ENCODE measurements at places on chromosomes 1 and 21.

- no peak for DNase-seq
Observed at GRCh38 chr1:201885531-201886075, 3.1 kb upstream of the SHISA4 start.

DNA sequence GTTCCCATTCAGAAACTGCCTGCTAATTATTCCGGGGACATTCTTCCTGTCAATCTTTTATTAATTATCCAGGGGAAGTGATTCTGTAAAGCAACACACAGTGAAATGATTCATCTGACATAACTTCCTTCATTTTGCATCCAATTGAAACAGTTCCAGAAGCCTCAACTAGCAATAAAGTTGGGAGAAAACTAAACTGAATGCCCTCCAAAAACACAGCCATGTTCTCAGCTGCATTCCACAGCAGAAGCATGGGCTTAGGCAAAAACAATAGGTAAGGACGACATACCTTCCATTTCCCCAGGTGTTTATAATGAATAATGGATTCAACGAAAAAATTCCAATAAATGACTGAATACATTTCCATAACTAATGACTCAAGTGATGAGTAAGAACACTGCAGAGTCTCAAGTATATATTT, 36.9 kb upstream of the TARBP1 start:
- no peak for DNase-seq

- DNase-seq = no peak
Observed at GRCh38 chr21:37165586-37165985, 92.5 kb downstream of the TTC3 start.

GRCh38 chr1:26357121-26357602, 3.2 kb upstream of the CRYBG2 start:
- DNase-seq = no peak

DNA sequence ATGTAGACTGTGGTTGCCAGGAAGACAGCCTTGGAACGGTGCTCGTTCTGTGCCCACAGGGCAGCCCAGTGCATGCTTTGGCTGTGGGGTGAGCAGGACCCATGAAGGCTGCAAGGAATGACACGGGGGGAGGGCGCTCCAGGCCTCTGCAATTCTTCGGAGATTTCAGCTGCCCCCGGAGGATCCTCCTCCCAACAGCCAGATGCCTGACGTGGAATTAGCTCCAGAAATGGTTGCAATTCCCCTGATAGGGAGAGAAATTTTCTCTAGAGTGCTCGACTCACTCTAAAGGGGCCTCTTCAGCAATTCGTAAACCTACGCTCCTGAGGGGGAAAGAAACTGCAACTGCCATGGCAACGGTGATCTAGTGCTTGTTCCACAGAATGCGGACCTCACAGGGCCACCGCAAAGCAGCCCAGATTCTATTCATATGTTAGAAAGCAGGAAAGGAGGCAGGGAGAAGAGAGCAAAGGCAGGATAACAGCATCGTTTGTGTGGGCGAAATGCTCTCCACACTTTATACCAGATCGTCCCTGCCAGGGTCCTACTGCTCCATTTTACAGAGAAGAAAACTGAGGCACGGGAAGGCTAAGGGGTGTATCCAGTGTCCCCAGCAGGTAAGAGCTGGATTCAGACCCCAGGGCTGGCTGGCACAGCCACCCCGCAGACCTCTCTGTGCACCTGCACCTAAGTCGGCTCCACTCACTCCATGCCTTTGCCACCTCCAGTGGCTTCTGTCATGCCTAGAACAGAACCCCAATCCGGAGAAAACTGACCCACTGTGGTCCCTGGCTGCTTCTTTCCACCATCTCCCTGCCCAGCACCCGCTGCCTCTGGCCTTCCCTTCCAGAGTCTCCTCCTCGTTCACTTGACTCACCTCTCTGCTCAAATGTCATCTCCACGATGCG, 11.9 kb upstream of the PDE9A start:
- DNase-seq = no peak

GRCh38 chr1:110525249-110525595, 6.2 kb upstream of the KCNA10 start:
- no peak for DNase-seq

- no peak for DNase-seq
Observed at GRCh38 chr1:56436912-56437417, 142.4 kb downstream of the PLPP3 start.

- no peak for DNase-seq
Observed at GRCh38 chr1:157558119-157558518, 5.8 kb upstream of the FCRL5 start.

- DNase-seq = no peak
Observed at GRCh38 chr1:212624976-212625501, 16.5 kb downstream of the ATF3 start.

GRCh38 chr21:38918607-38919346, 113.0 kb downstream of the ETS2 start:
- no peak for DNase-seq

DNA sequence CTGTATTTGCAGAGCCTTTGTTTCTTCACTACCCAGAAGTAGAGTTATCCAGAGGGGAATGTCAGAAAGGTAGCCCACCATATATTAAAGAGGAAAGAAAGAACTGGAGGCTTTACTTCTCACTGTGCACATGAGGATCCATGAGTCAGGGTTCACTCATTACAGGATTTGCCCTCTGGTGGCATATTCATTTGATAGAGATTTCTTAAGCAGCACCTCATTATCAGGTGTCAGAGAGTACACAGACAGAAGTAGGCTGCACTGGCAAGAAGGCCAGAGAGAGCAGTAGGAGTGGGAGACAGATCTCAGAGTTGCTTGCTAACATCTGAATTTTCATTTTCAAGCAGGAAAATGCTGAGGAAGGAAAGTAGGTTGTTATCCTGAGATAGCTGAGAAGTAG, 123.8 kb downstream of the PIK3R3 start:
- DNase-seq = no peak

GRCh38 chr1:232571523-232571922, 58.4 kb downstream of the SIPA1L2 start:
- DNase-seq = peak; percentile 90

DNA sequence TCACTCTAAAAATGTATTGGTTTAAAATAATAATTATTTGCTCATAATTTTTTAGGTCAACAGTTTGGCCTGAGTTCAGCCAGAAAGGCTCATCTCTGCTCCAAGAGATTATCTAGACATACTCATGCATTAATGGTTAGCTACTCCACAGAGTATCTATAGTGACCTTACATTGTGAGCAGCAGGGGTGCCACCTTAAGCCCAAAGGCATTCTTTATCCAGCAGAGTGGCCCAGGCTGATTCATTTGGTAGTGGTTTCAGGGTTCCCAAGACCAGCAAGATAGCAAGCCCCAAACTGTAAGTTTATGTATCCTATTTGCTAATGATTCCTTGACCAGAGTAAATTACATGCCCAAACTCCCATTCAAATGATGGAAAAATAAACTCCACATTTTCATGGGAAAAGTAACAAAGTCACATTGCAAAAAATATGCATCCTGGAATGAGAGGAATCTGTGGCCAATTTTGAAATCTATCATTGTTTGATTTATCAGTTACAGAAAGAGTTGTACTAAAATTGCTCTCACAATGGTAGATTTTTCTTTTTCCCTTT, 182.6 kb upstream of the KCNK2 start:
- no peak for DNase-seq

- DNase-seq = no peak
Observed at GRCh38 chr1:168121401-168122011, 15.2 kb downstream of the GPR161 start.

- no peak for DNase-seq
Observed at GRCh38 chr1:4319496-4319895, 334.9 kb upstream of the AJAP1 start.

GRCh38 chr1:234743791-234744611, 134.0 kb upstream of the IRF2BP2 start:
- no peak for DNase-seq

DNA sequence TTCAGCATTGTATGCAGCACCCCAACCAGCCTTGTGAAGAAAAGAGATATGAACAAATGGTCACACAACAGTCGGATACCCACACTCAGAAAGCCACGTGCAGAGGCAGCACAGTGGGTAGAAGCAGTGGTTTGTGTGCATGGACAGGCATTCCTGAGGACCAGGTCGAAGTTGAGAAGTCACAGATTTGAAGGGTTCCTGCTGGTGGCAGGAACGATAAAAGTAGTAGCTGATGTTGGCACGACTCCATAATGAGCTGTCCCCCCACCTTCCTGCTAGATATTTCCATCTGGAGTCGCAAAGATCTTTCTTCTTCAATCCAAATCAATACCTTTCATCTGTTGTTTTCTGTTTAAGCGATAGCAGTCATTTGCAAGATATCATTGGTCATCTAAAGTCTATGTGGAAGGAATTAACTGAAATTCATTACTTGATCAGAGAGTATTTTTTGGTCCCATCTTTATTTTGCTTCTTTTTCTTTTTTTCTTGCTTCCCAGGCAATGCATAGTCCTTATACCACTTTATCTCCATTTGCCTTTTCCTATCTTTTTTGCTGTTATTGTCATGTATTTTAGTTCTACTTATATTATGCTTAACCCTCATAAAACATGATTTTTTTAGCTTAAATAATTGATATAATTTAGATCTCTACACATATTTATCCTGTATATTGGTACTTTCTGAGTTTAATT, 176.4 kb downstream of the DHRS3 start:
- no peak for DNase-seq

- no peak for DNase-seq
Observed at GRCh38 chr21:42534421-42535378, 21.0 kb downstream of the SLC37A1 start.

- DNase-seq = no peak
Observed at GRCh38 chr1:182628657-182629056, 24.5 kb upstream of the RGS16 start.

- no peak for DNase-seq
Observed at GRCh38 chr1:20719261-20719660, 1.5 kb upstream of the KIF17 start.

- no peak for DNase-seq
Observed at GRCh38 chr1:26996024-26996423, 2.5 kb downstream of the TRNP1 start.

- no peak for DNase-seq
Observed at GRCh38 chr1:21622466-21623315, 46.5 kb downstream of the RAP1GAP start.

GRCh38 chr21:30329203-30329875, 8.2 kb downstream of the KRTAP27-1 start:
- no peak for DNase-seq

- DNase-seq = no peak
Observed at GRCh38 chr1:235953801-235954200, 87.1 kb upstream of the LYST start.

DNA sequence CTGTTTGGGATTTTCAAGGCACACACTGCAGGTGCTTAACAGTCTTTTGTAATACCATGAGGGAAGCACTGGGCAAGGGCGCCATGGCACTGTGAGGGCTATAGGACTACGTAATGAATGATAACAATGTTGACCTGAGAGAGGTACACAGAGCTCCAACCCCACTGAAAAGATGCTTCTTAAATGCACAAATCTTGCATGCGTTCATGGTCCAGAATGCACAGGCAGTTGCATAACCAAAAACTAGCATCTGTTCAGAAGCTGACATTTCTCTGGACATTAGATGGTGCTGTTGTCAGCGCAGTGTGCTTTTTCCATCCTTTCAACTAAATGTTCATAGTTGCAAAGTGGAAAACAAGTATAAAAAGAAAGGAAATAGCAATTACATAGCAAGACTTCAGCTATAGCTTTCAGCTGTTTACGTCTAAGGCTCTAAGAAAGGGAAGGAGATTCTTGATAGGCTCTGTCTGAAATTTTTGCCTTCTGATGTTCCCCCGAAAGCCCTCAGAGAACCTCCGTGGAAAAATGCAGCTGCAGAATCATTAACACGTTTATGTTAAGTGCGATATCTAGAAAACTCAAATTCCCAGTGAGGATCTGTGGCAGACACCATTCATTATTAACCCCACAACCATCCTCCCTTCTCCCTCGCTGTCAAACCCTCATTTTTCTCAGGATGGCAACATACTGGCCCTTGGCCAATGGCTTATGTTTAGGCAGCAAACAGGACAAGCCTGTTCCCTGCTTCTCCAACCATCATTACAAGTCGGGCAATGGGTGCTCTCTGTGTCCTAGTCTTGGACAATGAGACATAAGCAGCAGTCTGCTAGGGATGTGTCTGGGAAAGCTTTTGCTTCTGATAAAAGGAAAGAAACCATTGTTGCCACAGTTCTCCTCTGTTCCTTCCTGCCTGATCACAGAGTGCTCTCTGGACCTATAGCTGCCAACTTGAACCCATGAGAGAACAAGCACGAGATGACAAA, 8.2 kb upstream of the TARBP1 start:
- DNase-seq = peak; percentile 19

- DNase-seq = no peak
Observed at GRCh38 chr1:223702735-223703667, 9.3 kb upstream of the CAPN2 start.

DNA sequence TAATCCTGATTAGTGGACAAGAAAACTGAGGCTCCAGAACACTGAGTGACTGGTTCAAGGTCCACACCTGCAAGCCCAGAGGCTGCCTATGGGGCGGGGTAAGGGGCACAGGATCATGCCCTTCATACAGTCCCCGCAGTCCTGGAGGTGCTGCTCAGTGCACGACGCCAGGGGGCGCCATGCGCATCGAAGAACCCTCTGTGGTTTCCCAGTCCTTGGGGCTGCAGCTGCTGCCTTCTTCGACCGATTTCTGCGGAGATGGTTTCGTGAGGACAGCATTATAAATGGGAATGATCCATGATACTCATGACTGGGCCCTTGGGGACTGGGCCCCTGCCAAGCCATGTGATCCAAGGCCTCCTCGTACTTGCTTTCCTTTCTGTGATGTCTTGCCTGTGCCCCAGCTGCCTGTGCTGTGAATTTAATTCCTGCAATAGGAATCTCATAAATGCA, 37.1 kb upstream of the ARHGEF10L start:
- peak; percentile 48 for DNase-seq

GRCh38 chr1:205588636-205589035, 43.2 kb downstream of the ELK4 start:
- no peak for DNase-seq

- DNase-seq = no peak
Observed at GRCh38 chr1:57772580-57773195, 348.8 kb upstream of the DAB1 start.

GRCh38 chr1:168396940-168397684, 116.4 kb downstream of the TBX19 start:
- no peak for DNase-seq

GRCh38 chr1:208158640-208159554, 85.3 kb downstream of the PLXNA2 start:
- no peak for DNase-seq

Measured in NCI-H1436 treated with DMSO at 0.1 percent for 48 hours (cell line).